ENCODE measurements at places on chromosomes 7 and 10.

GRCh38 chr7:690478-691360, 35.8 kb upstream of the DNAAF5 start:
- no peak for DNase-seq

DNA sequence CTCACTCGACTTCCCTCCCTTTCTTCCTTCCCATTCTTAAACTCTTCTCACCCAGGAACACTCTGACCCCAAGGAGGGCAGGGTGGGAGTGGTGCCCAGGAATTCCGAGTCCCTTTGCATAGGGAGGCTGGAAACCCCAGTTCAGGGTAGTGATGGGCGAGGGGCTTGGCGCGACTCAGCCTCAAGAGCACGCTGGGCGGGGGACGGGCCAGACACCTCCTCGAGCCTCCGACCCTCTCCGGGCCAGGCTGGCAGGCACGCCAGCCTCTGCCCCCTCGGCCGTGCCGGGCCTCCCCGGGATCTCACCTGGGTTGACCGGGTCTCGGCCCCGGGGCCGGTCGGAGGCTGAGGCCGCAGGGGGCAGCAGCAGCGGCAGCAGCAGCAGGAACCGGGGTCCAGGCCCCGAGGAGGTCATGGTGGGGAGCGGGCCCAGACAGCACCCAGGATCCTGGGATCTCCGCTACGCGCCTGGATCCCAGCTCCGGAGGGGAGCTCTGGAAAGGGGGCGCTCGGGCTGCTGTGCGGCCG, 457 bp downstream of the PLOD3 start:
- DNase-seq = no peak

- DNase-seq = peak; percentile 90
Observed at GRCh38 chr7:105388356-105389087, at the start of gene SRPK2. SRPK2 (minus strand) TSS chr7:105388921.

- no peak for DNase-seq
Observed at GRCh38 chr10:113612154-113612553, 51.7 kb downstream of the NRAP start.

GRCh38 chr7:108716783-108717182, 147.1 kb downstream of the DNAJB9 start:
- no peak for DNase-seq

DNA sequence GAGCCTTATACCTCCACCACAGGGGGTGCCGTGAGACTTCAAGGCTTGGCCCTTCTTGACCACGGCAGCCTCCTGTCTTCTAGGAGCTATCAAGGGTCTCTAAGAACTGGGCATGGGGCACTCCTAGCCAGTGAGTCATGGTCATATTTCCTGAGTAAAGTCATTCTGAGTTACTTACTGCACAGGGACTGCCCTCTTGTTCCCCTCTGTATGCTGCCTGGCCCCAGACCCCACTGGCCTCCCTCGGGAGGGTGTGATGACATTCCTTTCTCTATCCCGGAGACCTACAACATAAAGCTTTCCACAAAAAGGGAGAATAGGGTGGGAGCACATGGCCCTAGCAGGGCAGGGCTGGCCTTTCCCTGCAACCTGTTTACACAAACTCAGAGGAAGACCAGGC, 21.4 kb downstream of the DPCD start:
- no peak for DNase-seq

GRCh38 chr7:7354674-7355073, 172.3 kb downstream of the C1GALT1 start:
- DNase-seq = no peak

DNA sequence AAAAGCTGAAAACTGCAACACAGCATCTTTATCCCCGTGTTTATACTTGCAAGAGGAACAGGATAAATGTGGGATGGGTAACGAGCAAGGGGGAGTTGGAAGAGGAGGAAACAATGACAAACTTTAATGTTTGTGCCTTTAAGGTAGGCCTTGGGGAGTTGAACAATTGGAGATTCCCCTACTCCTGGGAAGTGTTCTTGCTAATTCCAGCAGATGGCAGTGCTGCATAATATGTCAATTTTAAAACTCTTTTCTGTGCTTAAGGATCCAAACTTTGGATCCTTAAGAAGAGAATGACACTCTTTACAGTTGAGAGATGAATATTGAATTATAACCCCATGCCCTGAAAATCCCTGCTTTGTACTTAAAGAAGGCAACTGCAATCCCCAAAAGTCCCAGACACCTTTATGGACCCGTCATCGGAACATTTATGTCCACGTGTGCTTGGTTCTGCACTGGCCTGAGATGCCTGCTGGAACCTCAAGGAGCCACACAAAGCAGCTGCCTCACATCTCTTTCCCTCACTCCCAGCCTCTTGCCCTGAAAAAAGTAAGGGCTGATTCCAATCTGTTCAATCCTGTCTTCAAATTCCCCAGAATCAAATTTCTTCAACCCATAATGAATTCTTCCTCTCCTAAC, 12.0 kb downstream of the IFIT5 start:
- no peak for DNase-seq

DNA sequence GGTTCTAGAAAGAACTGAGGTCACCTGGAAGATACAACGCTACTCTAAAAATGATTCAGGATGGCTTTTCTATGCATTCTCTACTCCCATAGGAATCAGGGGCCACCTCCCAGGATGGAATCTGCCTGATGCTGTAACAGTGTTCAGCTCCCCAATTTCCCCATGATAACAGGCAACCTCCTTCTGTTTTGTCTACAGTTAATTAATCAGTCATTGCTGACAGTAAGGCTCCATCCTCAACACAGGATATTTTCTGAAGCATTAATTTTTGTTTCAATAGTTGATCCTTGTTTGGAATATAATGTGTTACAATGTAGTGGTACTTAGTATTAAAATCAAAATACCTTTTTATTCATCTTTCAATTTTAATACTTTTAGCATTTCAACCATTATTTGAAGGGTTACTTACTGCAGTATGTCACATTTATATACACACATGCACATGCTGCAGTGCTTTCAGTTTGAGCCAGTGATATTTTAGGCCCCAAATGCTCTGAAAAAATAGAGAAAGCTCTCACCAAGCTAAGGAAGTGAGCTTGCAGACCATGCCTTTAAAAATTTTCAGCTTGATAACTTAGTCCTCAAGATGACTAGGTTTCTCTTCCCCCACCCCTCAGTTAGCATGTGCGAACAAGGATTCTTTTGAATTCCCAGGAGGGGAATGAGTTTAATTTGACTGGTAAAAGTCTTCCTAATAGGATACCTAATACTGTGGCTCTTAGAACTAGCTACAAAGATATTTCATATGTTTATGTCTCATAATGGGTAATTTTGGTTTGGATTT, 592 bp upstream of the PIK3CG start:
- no peak for DNase-seq

GRCh38 chr7:116950889-116951351, 2.4 kb upstream of the ST7 start:
- no peak for DNase-seq

Data from BE2C (cell line).